Stimulated activated CD8-positive, alpha-beta memory T cell treated with anti-CD3 and anti-CD28 coated beads, Interleukin-15, amount 100 ng/mL, for 1 hour (primary cell): ENCODE measurements at places on chromosomes 1 and 21.

- no peak for DNase-seq
These were observed 203.2 kb downstream of the HIVEP3 start for GRCh38 chr1:41715441-41716095.

DNA sequence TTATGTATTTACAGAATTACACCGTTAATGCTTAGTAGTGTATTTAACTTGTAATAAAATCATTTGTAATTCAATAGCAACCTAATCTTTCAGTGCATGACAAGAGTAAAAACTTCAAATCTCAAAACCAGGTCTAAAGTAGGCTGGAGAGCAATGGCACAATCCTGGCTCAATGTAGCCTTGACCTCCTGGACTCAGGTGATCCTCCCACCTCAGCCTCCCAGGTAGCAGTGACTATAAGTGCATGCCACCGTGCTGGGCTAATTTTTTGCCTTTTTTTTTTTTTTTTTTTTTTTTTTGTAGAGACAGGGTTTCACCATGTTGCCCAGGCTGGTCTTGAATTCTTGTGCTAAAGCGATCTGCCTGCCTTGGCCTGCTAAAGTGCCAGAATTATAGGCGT, 11.3 kb downstream of the IPP start:
- no peak for DNase-seq

DNA sequence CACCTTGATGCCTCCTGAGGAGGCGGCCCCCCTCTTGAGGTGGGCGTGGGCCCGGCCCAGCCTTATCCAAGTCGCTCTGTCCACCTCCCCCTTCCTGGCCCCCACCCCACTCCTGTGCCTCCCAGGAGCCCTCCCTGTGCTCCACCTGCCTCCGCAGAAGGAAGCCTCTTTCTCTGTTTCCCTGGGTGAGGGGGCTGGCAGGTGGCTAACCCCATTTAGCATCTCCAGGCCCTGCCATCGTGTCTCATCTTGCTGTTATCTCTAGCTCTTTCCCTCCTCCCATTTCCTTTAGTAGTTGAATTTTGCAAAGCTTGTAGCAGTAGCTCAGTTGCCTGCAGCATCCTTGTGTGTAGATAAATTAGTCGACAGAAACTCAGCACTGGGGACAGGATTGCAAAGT, 7.2 kb downstream of the RNF187 start:
- no peak for DNase-seq

DNA sequence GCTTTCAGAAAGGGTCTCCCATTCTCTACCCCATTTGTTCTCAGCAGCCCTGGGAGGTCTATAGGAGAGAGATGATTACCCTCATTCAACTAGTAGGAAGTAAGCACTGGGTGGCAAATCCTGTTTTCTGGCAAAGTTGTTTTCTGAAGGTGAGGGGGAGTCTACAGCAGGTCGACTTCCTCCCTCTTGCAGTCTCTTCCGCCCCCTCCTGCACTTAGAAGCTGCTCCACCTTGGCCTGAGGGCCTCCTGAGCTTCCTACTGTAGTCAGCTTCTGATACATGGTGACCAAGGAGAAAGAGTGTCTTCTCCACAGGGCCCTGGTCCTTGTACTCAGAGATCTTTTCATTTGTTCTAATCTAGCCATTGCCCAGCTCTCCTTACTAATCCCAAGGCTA, 93.1 kb downstream of the RGL1 start:
- no peak for DNase-seq

GRCh38 chr21:34080710-34081109, 7.3 kb downstream of the MRPS6 start:
- DNase-seq: no peak

DNA sequence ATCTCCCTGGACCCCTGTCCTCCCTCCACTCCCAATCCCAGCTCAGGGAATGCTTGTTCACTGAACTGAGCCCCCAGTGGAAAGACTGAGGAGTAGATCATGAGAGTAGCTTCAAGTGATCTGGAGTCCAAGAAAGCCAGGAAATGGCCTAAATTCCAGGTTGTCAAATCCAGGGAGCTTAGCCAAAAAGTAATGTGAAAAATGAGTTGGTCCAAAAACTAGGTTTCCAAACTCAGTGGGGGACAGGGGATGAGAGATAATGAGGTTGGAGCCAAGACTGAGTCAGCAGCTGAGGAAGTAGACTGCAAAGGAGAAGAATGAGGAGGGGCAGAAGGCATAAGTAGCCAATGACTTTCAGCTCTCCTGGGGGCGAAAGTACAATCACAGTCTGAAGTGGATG, 284.1 kb upstream of the BEND5 start:
- no peak for DNase-seq

GRCh38 chr1:201842472-201843027, 13.6 kb downstream of the IPO9 start:
- no peak for DNase-seq

DNA sequence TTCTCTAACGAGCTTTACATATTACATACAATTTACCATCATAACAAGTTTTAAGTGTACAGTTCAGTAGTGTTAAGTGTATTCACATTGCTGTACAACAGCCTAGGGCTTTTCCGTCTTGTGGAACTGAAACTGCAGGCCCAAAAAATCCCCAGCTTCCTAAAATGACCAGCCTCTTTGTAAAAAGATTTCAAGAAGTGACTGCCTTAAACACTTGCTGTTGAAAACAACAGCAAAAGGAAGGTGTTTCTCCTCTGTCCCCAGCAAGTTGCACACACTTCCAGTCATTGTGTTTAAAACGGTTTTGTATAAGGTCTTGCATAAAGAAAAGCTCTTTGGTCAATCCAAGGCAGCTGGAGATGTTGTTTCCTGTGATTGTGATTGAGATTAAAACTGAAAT, 16.0 kb upstream of the GBP1 start:
- no peak for DNase-seq

- DNase-seq: no peak
These were observed 29.1 kb upstream of the KLF17 start for GRCh38 chr1:44089371-44090048.

GRCh38 chr1:203934651-203935050, 73.3 kb downstream of the SNRPE start:
- no peak for DNase-seq

DNA sequence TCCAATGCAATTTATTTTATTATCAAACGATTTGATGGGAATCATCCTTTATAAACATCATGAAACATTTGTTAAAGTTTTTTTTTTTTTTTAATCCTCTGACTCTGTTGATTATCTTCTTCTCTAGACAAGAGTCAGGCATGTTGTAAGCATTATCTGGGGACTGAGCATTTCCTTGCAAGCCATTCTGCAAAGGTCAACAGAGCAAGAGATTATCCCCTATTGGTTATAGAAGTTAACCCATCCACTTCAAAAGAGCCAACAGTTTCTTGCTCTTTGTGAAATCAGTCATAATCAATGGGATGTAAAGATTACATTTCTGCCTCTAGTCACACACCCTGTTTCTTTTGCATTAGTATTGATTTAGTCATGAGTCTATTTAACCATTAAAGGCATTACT, 368.8 kb upstream of the ADGRL4 start:
- DNase-seq: no peak

GRCh38 chr1:58620926-58621325, 43.9 kb upstream of the TACSTD2 start:
- DNase-seq: no peak

DNA sequence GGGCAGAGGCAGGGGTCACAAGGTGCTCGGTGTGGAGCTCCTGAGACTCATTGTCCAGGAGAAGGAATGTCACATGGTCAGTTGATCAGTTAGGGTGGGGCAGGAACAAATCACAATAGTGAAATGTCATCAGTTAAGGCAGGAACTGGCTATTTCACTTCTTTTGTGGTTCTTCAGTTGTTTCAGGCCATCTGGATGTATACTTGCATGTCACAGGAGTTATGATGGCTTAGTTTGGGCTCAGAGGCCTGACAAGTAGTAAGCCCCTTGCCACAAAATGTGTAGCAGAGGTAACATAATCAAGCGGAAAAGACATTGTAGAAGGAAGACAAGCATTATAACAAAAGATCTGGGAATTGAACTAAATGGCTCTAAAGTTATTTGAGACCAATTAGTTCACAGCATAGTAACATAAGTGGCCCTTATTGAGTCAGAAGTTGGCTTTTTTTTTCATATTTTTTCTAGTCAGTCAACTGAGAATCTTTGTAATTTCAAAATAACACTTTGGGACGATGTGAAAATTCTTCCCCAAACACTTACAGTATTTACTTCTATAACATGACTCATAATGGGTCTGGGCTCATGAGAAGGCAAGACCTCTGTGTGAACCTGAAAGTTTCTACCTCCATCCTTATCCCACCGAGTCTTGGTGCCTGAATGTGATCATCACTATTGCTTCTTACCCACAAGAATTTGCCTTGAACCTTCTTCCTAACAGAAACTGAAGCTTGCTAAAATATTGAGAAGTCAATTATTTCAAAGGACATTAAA, 137.0 kb upstream of the DPT start:
- no peak for DNase-seq

DNA sequence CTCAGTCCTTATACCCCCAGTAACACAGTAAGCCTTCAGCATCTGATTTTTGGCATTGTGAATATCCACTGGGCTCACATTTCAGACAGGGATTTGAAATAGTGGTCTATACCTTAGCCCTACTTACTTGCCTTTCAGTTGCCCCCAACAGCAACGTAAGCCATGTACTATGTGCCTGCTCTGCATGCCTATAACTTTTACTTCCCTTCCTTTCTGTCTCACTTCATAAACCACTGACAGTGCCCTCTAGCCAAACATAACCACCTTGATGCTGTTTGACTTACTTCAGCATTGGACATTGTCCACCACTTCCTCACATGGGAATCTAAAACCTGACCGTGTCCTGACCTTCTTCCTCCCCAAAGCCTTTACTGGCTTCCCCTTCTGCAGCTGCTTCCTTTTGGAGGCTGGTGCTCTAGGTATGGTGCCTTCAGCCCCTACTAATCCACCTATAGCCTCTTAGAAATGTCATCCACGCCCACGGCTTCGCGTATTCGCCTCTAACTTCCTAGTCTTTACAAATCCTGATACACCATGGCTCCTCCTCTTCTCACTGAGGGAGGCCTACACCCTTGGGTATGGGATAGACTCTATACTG, 3.6 kb upstream of the ZNF672 start:
- no peak for DNase-seq

GRCh38 chr21:44084496-44085241, 22.5 kb upstream of the PWP2 start:
- DNase-seq: no peak

- DNase-seq: no peak
These were observed 57.8 kb downstream of the LPAR3 start for GRCh38 chr1:84835169-84835568.

GRCh38 chr1:174157157-174157806, 2.0 kb upstream of the RABGAP1L start:
- DNase-seq: no peak

DNA sequence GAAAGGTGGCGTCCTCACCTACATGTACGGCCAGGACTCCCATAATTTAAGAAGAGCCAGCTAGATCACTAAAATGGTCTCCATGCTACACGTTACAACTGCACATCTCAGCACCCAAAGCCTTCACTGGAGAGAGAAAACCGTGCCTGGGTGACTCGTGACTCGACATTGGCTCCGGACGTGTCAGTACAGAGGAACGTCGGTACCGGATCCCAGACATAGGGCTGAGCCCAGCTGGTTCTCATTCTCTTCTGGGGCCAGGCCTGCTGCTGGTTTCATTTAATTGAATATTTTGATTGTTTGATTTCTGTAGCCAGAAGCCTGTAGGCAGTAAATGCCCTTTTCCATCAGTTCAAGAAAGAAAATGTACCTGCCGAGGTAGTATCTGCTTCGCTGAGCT, 93.1 kb downstream of the HHIPL2 start:
- no peak for DNase-seq

- no peak for DNase-seq
These were observed 79.2 kb downstream of the NTNG1 start for GRCh38 chr1:107220036-107220435.

GRCh38 chr1:161970633-161971032, 53.0 kb downstream of the OLFML2B start:
- no peak for DNase-seq

GRCh38 chr1:31665234-31665878, 20.7 kb upstream of the PEF1 start:
- DNase-seq: no peak

DNA sequence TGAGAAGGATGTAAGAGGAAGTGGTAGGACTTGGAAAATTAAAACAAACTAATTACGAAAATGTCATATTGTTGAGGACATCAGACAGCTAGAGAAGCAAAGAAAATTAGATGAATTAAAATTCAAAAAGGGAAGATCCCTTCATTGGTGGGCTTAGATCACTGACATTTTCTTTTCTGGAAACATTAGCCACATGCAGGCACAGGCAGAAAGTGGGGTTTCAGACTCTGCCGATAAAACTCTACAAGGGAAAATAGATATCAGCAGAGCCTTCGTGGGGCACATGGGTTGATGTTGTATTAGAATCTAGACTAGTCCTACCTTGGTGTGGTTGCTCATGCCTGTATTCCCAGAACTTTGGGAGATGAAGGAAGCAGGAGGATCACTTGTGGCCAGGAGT, 12.4 kb upstream of the RGS1 start:
- DNase-seq: no peak

GRCh38 chr1:63813829-63814277, 40.0 kb downstream of the ROR1 start:
- no peak for DNase-seq

- DNase-seq: no peak
These were observed 9.2 kb downstream of the VASH2 start for GRCh38 chr1:212959266-212960220.

DNA sequence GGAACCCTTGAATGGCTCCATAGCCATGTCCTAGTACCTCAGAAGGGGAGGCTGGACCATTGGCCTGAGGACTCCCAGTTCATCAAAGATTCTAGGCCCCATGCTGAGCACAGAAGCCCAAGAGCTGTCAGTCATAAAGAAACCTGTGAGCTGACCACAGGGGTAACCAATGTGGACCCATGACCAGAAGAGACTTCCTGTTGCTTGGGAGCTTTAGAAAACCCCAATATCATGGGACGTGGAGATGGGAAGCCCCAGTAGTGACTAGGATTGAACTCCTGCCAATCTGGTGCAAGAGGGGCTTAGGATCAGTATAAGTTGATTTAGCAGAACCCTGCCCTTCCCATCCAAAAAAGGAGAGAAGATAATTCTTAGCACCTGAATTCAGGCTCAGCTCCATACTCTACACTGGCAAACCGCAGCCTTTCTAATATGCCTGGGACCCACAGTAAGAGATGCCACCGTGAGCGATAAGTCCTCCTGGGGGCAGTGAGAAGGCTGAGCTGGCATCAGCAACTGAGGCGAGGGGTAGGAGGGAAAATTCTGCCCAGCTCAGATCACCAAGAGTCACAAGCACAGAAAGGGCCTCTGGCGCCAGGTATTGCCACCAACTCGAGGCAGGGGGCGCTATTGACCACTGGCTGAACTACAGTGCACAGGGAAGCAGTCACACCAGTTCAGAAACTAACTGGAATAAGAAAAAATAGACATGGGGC, 108.9 kb downstream of the CAPN8 start:
- no peak for DNase-seq

- no peak for DNase-seq
These were observed 58.2 kb downstream of the ALPL start for GRCh38 chr1:21567241-21568005.

- no peak for DNase-seq
These were observed 1.2 kb upstream of the LELP1 start for GRCh38 chr1:153202006-153202405.

- DNase-seq: no peak
These were observed 4.2 kb downstream of the CD48 start for GRCh38 chr1:160707236-160708064.
